Endothelial cell of umbilical vein (primary cell): ENCODE measurements at places on chromosomes 16 and 17. TPM values are rescaled to one million over a fixed set of nuclear protein-coding genes. Genes with fewer than 3 reads are reported as not detected.
A peak's percentile ranks its signal among the peaks of the same experiment; 100 is the strongest.

GRCh38 chr17:39562976-39563375 is 44.7 kb downstream of the NEUROD2 start:
- no peak for DNase-seq

DNA sequence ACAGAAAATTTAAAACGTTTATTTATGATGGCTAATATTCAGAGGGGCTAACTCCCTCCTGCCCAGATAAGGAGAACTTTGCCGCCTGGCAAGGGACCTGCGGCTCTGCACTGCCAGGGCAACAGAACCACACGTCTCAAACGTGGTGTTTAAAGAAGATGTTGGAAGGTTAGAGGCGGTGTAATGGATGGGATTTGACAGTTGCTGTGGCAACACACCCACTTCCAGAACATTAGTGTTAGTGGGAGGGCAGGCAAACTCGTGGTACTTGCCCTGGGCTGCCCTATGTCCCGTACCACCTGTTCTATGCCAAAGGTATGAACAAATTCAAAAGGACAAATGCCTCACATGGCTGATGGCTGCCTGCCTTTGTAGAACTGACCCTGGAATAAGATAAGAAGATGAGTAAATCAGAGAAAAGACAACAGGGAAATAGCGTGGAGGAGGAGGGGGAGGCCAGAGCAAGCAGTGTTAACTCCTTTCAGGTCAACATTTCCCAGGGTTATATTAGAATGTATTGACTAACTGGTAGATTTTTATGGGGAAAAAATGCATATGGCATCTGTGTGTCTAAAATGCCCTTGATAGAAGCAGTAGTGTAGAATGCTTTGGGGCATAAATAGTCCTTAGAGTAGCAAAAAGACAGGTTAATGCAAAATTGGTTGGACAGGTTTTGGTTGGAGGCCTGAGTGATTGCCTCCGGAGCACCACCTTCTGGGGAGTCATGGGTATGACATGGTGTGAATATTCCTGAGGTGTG is 30.8 kb downstream of the HLF start:
- DNase-seq: peak; percentile 65

- DNase-seq: no peak
Measured at GRCh38 chr16:66930189-66930588, 4.0 kb downstream of the CIAO2B start.

DNA sequence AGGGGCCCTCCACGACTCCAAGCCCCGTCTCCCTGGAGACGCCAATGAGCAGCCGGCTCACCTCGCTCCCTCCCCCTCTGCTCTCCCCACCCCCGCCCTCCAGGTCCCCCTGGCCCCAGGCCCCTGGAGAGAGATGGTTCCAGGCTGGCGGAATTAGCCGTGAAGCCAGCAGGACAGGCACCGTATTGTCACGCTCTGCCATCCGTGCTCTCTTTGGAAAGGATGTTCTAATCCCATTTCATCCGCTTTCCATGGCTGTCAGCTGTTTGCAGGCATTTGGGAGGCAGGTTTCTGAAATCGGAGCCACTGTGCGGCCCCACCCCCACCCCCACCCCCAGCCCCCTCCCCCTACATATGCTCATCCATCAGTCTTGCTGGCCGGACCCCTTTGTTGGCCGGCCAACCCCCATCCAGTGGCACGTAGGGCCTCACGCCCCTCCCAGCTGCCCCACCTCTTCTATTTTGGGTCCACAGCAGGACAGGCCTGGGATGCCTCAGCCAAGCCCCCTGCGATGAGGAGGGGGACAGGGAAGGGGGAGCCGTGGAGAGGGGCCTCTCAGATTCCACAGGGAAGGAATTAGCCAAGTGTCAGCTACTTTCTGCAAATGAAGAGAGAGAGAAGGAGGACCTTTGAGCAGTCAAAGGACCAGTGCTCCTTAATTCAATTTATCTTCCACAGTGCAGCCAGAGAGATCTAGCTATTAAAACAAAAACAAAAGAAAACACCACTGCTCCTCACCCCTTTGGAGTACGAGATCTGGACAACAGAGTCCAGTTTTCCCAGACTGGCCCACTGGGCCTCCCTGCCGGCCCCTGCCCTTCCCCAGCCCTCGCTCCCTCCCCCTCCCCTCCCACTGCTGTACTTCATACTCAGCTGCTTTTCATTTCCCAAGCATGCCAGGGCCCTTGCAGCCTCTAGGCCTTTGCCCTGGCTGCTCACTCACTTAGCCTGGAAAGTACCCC is 30.7 kb downstream of the SDK2 start:
- no peak for DNase-seq

Gene C17orf78
- not detected in 2 replicates for total RNA-seq

DNA sequence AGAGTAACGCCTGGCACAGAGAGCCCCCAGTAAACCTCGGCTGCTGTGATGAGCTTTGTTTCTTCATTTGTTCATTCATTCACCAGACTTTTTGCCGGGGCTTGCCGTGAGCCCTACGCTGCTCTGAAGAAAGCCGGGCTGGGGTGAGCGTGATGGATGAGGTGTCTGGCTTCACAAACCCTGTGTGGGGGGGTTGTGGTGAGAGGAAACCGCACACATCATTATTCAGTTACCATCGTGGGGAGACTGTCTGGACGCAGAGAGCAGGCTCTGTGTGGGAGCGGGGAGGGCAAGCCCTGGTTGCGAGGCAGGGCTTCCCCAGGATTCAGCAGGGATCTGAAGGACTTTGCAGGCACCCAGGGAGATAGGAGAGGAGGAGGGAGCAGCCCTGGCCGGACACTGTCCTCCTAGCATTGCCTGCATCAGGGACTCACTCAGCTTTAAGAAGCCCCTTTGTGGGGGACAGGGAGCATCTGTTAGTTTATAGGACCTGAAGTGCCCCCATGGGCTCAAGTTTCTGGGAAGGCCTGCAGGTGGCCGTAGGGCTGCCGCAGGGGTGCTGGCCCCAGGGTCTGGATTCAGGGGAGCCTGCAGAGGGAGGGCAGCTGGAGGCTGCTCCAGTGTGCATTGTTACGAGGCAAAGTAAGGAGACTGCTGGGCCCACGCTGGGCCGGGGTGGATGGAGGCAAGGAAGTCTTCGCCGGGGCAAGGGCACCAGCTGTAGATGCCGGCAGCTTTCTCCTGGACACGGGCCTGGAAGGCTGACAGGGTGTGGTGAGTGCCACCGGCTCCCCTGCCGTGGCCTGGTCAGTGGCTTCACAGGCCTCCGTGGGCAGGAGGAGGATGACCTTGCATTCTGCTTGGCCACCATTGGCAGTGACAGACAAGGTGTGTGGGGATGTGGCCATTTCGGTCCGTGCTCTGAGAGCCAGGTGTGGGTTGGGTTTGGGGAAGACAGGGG is 334.5 kb downstream of the SEC14L1 start:
- no peak for DNase-seq

Gene CTRB1
- not detected in 2 replicates for total RNA-seq

Gene PRDM7
- total RNA-seq: not detected in 2 replicates

GRCh38 chr17:412211-413015 is 59.8 kb upstream of the RPH3AL start:
- DNase-seq: peak; percentile 52

DNA sequence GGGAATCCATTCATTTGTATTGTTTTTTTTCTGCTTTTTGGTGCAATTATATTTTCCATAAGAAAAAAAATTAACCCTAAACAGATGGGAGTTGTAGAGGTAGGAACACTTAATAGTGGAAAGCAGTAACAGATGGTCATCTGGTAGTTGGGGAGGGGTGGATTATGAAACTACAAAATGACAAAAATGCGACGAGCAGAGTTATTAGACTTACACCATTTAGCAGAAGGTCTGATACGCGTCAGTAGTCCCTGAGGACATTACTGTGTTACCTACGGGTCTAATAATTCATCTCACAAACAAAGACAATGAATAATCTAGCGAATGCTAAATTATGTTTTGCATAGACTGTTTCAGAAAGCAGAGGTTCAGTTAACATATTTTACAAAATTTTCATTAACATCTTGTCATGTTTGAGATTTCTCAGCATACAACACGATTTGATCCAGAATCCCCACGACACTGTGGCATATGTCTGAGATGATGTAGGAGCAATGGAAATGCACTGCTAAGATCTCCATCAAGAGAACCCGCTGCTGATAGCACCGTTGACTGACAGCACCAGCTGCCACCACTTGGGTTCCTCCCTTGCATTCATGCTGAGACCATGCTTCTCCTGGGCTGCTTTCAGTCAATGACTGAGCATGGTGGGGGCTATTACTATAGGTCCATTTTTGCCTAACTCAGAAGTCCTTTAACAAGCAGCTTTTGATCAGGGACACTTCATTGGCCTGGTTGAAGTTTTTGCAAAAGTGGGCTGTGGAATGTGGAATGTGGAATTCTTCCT is 182.2 kb upstream of the CPHXL start:
- no peak for DNase-seq

Gene GRAP
- 43.6 and 44.5 TPM in 2 replicates for total RNA-seq

- no peak for DNase-seq
Measured at GRCh38 chr16:64809876-64810629, 311.8 kb downstream of the CDH11 start.

DNA sequence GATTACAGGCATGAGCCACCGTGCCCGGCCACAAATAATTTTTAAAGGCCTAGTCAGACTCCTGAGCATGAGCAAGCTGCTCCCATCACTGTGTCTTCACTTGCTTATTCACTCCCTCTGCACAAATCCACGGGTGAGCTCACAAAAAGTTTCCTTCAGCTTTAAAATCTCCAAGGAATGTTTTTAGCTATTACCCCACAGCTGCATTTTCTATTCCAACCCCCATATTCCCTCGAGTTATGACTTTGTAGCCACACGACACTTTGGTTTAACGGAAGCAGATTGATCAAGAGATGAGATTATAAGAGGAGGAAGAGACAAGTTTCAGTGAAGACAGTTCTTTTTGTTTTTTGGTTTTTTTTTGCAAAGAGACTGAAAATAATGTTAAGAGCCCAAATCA is 49.1 kb upstream of the SLC25A19 start:
- no peak for DNase-seq
